ENCODE measurements at places on chromosomes 2 and 18.

DNA sequence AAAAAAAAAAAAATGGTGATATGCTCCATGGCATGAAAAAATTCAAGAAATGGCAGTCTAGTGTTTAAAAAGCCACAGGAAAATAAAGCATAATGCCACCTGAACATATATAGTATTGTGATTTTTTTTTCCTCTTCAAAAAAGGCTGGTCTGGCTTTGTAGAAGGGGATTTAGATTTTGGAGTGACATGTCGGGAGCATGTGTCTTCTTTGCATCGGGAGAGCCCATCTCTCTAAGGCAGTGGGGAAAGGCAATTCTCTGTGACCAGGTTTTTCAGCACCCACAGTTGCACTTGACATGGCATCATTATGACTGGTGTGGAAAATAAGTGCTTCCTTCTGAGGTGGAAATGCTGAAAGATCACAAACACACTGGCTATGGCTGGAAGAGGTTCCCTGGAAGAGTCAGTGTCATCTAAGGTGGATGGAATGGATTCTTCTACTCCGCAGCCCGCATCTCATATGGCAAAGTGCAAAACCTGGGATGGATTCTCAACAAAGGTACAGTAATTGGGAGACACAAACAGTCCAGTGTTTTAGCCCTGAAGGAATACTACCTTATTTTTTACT, 172.5 kb downstream of the AGAP1 start:
- no peak for DNase-seq

DNA sequence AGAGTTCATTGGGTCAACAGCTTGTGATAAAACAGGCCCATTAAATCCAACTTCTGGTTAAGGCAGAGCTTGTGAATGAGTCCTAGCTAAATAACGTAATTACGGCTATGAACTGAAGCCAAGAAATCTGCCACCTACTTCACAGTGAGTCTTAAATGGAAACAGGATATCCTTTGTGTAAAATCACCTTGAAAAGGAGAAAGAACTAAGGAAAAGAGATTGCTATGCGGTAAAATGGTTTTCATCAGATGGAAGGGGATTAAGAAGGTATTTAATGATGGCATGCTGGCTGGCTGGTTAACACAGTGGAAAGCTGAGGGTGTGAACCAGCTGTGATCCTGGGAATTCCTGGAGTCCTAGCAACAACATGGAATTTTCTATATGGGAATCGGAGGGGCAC, 156.6 kb downstream of the DOK6 start:
- no peak for DNase-seq

DNA sequence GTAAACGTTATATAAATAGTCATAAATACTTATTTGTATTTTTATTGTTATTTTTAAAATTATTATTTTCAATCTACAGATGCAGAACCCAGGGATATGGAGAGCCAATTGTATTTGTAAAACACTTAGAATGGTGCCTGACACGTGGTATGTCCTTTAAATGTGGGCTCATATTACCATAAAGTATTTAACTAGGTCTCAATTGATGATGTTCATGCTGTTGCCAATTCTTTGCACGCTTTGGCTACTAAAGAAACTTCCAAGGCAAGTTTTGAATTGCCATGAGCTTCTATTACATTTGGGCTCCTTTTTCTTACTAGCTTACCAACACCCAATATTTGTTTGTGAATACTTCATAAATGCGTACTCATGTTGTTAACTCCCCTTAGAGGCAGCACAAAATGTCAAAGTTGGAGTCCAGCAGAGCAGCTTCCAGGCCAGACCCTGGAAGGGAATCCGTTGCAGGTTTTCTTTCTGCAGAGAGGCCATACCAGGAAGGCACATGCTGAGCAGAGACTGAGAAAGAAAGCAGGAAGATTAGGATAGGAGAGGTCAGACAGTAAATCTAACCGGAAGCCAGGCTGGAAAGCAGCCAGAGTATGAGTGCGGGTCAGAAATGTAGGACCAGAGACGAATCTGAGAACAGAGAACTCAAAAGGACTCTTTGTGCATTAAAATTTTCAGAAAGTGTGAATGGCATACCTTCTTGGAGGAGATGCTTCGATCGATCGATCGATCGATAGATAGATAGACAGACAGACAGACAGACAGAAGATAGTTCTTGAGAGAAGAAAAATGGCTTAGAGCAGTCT, 4.2 kb upstream of the NOSTRIN start:
- DNase-seq: no peak

DNA sequence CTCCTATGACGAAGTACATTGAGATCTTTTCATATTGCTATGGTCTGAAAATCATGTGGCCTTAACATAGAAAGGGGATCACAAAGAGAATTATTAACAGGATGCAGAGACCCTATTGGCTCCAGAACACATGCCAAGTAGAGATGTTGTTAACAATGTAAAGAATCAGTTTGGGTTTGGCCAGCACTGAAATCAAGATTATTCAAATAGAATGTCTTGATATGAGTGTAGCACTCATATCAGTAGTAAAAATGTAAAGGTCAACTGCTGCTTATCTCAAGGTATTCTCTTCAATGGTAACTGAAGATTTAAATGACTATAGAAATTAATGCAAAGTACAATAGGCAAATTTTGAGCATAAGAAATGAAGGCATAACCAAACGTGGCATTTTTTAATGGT, 262.8 kb downstream of the PTH2R start:
- no peak for DNase-seq

- no peak for DNase-seq
Observed at GRCh38 chr18:62357079-62357719, 32.1 kb downstream of the TNFRSF11A start.

DNA sequence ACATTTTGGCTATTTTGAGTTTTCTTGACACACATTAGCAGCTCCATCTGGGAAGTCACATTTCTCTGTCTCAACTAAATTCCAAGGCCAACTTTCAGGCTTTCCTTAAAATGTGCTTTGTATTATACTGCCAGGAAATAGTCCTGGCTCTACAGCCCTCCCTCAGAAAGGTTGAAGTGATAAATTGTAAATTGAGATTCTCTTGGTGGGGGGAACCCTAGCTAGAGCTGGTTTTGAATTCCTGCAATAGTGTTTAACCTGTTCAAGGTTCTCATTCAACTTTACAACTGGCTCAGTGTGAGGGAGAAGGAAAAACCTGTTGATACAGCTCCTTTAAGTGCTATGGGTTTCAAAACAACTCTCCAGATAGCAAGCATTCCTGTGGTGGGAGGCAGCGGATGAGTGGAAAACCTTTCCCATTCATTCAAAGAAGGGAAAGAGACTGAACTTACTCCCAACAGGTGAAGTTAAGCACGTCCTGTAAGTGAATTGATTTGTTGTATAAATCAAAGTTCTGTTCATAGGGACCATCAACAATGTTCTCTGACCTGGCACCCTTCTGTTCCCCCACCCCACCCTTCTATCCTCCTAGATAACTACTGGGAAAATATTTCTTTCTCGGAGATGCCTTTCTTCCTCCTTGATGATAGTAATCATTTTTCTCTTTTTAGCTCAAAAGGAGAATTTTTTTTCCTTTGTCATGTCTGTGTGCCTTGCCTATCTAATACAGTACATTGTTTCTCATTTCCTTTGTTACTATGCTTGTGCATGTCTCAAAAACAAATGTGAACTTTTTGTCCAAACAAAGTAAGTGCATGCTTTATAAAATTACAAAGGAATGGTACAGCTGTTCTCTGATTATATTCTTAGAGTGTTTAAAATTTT, 44.2 kb upstream of the SLC39A10 start:
- no peak for DNase-seq

DNA sequence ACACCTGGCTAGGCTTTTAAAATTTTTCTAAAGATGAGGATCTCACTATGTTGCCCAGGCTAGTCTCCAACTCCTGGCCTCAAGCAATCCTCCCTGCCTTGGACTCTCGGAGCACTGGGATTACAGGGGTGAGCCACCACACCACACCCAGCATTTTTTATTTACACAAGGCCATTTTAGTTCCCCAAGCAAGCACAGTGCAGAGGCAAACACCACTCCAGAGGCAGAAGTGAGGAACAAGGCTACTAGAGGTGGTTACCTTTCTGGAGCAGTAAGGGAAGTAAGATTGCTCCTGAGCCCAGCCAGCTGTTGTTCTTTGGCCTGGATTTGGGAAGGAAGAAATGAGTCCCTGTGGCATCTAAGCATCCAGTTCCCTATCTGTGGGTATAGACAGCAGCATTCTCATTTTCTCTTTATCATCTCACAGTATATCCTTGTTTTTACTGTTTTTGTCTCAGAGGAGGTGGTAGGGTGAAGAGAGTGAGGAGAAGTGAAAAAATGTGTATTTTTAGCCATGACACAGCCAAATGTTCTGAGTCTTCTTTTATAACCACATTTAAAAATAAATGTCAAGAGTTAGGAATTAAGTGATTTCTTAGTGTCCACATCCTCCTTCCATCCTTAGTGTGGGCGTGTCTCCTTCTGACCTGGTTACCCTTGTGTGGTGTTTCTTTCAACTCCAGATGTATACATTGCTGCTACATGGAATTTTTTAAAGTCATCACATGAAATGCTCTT, 10.5 kb upstream of the TTC39C start:
- no peak for DNase-seq

DNA sequence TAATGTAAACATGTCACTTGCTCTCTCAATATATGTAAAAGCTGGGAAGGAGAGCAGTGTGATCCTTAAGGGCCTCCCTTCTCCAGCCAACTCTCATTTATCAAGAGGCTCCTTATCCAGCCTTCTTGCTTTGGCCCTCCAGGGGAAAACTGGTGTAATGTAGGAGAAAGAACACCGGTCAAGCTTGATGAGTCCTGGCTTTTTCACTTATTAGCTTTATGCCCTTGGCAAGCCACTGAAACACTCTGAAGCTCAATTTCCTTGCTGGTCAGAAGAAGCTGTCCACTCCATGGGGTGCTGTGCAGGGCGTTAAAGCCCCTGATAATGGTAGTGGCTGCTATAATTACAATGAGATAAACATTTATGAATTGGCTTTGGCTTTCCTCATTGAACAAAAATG, 251.2 kb upstream of the RBBP8 start:
- no peak for DNase-seq

GRCh38 chr18:44895176-44895798, 214.6 kb downstream of the SETBP1 start:
- DNase-seq: no peak

DNA sequence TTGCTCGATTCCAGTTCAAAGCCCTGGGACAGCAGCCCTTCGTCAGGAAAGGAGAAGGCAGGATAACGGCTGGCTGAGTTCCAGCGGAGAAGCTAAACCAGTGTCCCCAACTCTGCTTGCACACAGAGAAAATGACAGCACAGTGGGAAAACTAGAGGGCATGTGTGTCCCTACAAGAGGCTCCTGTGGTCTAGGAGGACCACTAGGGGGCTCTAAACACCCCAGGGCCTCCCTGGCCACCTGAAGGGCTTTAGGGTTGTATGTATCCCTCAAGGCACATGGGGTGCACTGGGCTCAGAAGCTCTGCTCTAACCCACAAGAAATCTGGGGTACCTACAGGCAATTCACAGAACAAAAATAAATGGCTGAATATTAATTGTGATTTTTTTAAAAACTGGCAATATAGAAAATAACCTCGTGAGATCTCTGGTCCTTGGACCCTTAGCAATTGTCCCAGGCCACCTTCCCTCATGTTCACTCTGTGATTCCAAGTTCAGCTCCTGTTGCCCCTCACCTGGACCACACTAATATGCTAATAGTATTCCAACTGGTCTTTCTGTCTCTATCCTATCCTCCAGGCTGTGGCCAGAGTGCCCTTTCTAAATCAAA, 17.5 kb downstream of the STAT1 start:
- DNase-seq: no peak

GRCh38 chr2:182618672-182619079, 97.4 kb upstream of the DNAJC10 start:
- no peak for DNase-seq

GRCh38 chr18:67476585-67476984, 39.9 kb downstream of the DSEL start:
- DNase-seq: no peak

DNA sequence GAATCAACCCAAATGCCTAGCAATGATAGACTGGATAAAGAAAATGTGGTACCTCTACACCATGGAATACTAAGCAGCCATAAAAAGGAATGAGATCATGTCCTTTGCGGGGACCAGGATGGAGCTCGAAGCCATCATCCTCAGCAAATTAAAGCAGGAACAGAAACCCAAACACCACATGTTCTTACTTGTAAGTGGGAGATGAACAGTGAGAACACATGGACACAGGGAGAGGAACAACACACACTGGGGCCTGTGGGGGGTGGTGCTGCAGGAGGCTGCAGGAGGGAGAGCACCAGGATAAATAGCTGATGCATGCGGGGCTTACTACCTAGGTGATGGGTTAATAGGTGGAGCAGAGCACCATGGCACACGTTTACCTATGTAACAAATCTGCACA, 8.4 kb upstream of the PID1 start:
- DNase-seq: no peak

DNA sequence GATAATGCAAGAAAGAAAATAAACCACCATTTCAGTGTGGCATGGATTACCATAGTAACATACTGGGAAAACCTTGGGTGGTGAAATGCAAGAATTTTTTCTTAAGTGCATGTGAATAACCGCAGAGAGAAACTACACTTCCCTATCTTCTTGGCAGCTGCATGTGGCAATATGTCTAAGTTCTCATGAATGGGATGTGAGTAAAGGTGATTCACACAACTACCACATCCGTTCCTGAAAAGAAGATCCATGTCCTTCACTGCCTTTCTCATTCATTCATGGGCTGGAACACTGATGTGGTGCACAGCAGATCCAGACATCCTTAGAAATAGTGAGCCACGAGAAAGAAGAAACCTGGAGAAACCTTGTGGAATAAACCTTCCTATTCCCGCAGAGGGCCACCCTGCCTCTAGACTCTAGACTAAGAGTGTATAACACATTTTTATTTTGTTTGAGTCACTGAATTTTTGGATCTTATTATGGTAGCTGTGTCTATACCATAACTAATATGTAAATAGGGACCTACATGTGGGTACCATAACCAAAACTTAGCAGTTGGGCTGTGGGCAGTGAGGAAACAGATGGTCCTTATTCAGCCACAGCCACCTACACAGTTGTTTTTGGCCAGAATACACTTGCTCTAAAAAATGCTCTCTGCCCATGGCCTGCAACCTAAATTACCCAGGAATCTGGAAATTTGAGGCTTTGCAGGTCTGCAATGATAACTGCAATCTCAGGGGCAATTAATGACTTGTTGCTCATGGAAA, 573.3 kb downstream of the LRP1B start:
- DNase-seq: no peak

DNA sequence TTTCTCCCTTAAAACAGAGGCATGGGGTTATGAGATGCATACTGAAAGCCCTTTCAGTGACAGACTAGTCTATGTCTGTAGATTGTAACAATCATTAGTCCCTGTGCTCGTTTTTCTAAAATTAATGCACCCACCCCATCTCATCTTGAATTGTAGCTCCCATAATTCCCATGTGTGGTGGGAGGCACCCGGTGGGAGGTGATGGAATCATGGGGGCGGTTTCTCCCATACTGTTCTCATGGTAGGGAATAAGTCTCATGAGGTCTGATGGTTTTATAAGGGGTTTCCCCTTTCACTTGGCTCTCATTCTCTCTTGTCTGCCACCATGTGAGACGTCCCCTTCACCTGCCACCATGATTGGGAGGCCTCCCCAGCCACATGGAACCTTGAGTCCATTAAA, 100.9 kb downstream of the AP1S3 start:
- no peak for DNase-seq

Measured in T-helper 22 cell (primary cell).